ENCODE measurements at places on chromosomes 5 and 9. TPM values are rescaled to one million over a fixed set of nuclear protein-coding genes. Genes with fewer than 3 reads are reported as not detected.

FOXD4L6 gene
- not detected for total RNA-seq

ZNF879 gene
- total RNA-seq = 2.8 TPM

DIRAS2 gene
- 0.64 TPM for total RNA-seq

GRIA1 gene
- total RNA-seq = 0.38 TPM

SLC1A3 gene
- total RNA-seq = 29.7 TPM

- no peak for DNase-seq
These were observed 1201.4 kb upstream of the C9orf72 start for GRCh38 chr9:28774433-28775235.

GRCh38 chr5:118736396-118736795 lies 252.0 kb downstream of the DTWD2 start:
- no peak for DNase-seq

DNA sequence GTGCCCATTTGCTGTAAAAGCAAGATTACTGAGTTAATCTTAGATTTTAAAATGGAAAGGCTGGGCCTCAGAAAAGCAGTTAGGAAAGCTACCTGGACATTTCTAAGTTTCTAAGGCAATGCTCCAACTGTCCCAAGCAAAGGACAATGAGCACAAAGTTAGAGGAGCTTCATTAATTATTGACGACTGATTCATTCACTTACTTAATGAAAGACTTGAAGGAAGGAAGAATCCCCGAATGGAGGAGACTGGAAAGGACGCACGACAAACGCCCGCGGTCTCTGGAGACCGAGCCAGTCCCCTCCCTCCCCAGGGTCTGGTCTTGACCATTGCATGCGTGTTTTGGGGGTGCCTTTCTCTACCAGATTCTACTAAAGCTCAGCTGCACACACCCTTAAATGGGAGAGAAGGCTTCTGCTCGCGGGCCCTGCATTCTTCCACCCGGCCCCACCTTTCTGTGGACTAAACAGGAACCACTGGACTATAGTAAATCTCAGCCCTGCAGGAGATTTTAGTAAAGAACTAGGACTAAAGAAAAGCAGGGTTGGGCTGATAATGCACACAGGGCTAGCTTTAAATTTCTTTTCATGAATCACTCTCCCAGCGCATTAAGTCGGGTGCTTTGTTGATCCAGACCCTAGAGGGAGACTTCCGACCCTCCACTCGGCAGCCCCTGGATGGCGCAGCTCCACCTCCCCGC lies 44.8 kb downstream of the CTSL start:
- DNase-seq = no peak

DNA sequence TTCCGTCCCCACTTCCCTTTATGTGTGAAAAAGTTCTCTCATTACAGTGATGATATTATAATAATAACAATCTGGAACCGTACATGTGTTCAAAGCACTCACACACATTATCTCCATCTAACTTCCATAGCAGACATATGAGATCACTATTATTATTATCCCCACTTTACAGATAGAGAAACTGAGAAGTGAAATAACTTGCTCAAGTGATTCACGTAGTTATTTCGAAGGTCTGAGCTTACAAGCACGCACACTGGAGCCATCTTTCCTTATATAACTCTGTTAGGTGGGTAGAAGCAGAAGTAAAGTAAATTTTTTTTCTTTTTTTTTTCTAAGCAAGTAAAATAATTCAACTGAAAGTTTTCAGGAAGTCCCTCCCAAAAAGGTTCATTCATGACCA lies 62.9 kb upstream of the PTGER4 start:
- no peak for DNase-seq

DNA sequence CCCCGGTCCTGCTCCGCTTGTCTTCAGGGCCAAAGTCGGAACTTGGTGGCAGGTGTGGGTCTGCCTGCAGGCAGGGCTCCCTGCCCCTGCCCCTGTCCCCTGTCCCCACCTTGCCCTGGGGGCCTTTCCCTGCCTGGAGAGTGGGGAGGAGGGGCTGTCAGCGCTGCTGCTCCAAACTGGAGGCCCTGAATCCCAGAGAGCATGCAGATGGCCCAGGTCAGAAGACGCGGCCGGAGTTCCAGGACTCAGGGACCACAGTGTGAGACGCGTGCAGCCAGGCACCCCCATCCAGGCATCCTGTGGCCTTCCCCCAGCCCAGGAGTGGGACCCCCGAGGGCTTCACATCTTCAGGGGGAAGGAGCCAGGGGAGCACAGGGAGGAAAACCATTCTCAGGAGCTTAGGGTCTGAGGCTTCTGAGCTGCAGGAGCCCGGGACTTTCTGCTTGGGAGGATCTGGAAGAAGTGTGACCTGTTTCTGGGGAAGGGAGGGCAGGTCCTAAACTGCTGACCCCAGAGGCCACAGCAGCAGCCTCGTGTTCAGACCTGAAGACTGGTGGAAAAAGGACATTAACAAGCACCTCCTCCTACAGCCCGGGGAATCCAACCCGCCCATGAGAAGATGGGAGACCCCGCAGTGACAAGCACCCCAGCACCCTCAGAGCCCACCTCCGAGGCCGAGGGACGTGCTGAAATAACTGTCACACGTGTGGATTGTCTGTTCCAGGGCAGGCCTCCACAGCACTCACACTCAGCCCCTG lies 38.0 kb downstream of the RASGEF1C start:
- DNase-seq = no peak

DNA sequence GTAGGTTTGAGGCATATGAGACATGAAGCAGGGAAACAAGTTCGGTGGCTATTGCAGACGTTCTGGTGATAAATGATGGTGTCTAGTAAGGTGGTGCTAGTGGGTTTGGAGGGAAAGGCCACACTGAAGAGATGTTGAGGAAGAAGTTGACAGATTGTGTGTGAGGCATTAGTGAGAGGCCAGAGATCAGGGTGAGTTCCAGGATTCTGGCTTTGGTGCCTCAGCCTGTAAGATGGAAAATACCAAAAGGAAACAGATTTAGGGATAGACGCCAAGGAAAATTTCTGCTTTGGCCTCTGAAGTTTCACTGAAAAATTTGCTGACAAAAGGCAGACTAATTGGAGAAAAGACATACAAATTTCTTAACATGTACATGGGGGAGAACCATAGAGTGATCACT lies 6.4 kb upstream of the PAIP1 start:
- no peak for DNase-seq

- DNase-seq = no peak
These were observed 106.8 kb downstream of the RXRA start for GRCh38 chr9:134433101-134433500.

- DNase-seq = no peak
These were observed 4.7 kb upstream of the PANK3 start for GRCh38 chr5:168583742-168584482.

DNA sequence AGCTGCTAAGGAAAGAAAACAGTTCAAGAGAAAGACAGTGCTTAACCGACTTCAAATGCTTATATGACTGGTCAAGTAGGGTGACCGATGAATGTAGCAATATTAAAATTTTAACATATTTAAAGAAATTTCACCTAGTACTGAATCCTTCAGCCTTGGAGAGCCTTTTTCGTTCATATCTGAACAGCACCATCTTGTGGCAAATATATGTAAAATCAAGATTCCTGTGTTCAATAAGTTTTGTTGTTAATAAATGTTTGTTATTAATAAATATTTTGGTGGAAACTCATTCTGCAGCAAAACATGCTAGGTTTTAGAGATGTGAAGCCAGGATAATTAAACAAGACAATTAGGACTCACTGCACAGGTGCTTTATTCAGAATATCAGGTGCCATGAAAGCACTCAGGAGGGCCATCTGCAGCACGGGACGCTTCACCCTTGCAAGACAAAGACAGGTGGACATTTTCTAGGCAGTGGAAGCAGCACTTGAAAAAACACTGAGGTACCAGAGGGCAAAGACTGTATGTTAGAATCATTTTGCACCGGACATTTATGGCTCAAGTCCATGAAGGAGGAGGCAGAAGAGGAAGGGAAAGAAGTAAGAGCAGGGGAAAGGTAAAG lies 15.6 kb downstream of the TICAM2 start:
- no peak for DNase-seq

GRCh38 chr5:31767335-31768031 lies 128.6 kb downstream of the PDZD2 start:
- no peak for DNase-seq

GRCh38 chr5:65825408-65826328 lies 100.7 kb upstream of the ERBIN start:
- DNase-seq = no peak

GRCh38 chr5:32173267-32174010 lies 680 bp downstream of the GOLPH3 start:
- peak; percentile 83 for DNase-seq
